ENCODE measurements at places on chromosomes 3 and 15.
A peak's percentile ranks its signal among the peaks of the same experiment; 100 is the strongest.

GRCh38 chr3:158249183-158249582, 139.3 kb downstream of the RSRC1 start:
- no peak for DNase-seq

GRCh38 chr3:135009014-135009413, 214.0 kb downstream of the EPHB1 start:
- DNase-seq: no peak

GRCh38 chr15:28995705-28996104, 109.9 kb downstream of the APBA2 start:
- DNase-seq: no peak

DNA sequence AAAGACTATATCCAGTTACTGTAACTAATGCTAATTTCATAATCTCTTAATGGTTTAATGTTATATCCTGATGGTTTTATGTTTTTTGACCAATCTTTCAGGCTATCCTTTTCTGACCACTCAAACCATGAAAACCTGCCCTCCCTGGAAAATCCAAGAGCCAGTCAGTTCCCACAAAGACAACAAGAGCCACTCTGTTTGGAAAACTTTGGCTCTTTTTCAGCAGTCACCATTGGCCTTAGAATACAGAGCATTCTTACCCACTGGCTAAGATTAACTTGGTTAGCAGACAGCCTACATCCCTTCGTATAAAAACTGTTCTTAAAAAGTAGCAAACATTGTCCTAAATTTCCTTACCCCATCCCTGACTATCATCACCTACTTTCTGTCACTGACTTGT, 32.9 kb downstream of the ALCAM start:
- DNase-seq: no peak

DNA sequence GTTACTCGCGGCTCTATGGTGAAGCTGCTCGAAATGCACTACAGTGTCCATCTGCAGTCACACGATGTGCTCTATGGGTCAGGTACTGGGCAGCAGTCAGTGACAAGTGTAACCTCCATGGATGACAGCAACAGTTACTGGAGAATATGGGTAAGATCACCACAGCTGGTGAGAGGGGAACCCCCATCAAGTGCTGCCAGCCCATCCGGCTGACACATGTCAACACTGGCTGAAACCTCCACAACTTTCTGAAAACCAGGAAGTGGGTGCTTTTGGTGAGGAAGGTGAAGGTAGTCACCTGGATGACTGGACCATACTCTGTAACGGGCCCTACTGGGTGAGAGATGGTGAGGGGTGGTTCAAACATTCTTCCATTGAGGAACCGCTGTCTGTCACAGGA, 87.4 kb upstream of the C15orf39 start:
- DNase-seq: no peak

- DNase-seq: no peak
Measured at GRCh38 chr15:33693166-33693800, 275.0 kb upstream of the CHRM5 start.

DNA sequence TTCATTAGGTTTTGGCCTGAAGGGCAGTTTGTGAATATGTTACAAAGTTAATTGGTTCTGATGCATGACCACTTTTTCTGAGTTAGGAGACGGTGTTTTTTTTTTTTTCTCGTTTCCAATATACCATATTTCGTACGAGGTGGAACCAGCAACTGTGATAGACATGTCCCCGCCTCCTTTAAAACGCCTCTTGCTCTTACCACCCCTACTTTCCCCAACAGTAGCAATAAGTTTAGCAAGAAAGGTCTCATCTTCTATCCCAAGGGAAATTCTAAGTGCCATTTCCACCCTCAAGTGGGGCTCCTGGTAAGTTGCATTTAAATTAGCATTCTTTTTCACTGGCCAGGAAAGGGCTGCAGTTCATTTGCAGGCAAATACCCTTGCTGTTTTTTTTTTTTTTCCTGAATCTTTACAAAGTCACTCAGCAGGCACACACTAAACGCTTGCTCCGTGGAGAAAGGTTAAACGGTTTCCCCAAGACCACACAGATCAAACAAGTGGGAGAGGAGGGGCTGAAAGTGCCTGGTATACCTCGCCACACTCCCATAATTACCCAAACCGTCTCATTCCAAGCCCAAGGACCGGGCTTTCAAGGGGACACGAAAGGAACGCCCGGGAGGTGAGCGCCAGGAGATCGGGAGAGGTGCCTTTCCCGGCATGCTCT, 39.5 kb upstream of the MGA start:
- peak; percentile 29 for DNase-seq

DNA sequence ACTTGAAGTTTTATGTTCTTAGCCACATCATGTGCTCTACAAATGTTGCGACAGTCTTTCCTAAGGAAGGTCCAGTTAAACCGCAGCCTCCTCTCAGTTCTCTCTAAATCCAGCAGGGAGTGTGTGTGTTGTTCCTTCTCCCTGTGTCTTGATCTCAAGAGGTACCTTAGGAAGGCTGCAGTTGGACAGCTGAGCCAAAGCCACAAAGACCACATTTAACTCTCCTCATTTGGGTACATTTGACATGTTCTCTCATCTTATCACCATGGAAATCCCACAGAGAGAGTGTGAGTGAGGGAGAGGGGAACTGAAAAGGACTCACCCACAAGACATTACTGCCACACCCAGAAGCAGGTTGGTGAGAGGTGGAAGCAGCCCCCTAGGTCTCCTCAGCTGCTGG, 79.5 kb downstream of the CD200R1L start:
- no peak for DNase-seq

DNA sequence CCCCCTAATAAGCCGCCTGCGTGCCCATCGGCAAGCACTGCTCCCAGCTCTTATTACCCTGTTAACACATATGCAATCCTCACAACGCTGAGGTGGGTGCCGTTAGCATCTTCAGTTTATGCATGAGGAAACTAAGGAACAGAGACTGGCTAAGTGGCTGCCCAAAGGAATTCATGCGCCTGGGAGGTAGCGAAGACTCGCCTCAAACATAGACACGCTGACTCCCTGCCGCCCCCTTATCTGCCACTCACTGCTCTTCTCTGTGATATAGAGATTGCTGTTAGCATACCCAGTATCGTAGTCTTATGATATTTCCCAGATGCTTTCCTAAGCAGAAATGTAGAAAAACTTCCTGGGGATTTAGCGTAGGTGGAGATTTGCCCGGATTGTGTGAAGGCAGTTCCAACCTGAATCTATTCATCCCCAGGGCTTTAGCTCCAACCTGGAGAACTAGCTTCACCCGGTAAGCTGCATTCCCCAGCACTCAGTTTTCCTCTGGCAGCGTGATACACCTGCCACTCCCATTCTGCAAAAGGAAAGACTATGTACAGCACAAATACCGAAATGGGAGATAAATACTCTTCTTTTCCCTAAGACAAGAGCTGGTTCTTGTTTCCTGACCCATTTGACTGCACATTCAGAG, 23.7 kb upstream of the CD47 start:
- no peak for DNase-seq

DNA sequence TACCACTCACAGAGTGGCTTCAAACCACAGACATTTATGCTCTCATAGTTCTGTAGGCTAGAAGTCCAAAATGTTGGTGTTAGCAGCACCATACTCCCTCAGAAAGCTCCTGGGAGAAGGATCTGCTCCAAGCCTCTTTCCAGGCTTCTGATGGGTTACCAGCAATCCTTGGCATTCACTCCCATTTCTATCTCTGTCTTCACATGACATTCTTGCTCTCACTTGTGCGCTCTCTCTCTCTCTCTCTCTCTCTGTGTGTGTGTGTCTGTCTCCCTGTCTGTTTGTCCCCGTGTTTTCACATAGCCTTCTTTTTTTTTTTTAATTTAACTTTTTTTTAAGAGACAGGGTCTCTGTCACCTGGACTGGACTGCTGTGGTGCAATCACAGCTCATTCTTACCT, 26.3 kb downstream of the CDAN1 start:
- DNase-seq: no peak

- no peak for DNase-seq
Measured at GRCh38 chr15:69060744-69061143, 46.2 kb downstream of the NOX5 start.

DNA sequence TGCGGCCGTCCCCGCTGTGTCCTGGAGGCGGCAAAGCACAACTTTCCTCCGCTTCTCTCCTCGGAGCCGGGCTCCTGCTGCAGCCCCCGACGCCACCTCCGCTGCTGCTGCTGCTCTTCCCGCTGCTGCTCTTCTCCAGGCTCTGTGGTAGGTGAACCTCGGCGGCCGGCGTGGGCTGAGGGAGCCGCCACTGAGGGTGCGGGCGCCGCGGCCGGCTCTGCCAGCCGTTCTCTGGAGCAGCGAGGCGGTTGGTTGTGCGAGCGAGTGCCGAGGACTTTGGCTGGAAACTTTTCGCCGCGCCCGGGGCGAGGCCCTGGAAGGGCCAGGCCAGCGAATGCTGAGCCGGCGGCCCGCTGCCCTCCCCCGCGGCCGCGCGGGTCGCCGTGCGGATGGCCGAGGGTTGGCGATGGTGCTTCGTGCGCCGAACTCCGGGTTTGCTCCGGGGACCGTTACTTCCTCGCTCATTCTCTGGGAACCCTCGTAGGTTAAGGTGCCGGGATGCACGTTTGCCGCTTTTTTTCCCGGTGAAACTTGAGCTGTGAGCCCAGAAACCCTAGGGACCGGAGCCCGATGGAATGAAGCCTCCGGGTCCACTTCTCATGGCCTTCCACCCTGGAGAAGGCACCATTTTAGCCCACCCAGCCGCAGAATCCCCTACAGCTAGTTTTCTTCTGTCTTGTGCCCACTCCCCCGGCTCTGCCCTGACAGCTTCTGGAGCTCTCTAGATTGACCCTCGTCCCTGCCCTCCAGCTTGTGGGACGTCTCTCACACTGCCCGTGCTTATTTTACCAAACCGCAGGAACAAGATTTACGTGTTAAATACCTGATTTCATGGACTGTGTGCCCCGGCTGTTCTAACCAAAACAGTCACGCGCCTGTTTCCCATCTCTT, 660 bp downstream of the NECTIN3 start:
- DNase-seq: peak; percentile 48

DNA sequence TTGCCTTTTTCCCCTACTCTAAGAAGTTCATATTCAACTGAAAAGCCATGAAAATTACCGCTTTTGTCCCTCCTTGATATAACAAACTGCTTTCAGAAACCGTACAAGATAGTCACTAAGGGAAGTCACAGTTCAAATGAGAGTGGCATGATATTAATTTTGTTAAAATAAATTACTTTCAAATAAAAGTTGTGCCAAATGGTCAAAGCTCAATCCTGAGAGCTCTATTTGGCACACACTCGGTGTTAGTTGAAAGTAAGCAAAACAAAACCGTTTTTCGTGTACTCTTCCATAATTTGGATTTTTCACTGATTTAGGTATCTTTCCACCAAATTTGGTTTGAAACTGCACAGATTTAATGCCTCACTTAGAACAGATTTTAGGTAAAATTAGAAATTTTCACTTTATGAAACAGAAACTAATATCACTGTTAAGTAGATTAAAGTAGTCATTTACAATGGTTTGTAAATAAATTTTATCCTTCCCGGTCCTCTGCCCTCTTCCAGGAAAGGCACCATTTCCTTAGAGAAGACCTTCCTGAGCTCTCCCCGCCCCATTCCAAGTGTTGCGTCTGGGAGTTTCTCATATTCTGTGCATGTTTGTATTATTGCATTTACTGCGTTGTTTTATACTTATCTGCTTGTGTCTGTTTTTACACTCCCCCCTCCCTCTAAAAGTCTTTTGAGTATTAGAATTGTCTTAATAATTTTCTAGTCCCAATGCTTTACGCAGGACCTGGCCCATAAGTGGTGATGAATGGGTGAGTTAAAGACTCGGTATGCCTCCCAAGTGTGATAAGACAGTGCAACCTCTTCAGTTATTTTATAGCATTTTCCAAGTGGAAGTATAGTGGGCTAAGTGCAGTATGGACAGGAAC, 853 bp downstream of the TCAIM start:
- no peak for DNase-seq

DNA sequence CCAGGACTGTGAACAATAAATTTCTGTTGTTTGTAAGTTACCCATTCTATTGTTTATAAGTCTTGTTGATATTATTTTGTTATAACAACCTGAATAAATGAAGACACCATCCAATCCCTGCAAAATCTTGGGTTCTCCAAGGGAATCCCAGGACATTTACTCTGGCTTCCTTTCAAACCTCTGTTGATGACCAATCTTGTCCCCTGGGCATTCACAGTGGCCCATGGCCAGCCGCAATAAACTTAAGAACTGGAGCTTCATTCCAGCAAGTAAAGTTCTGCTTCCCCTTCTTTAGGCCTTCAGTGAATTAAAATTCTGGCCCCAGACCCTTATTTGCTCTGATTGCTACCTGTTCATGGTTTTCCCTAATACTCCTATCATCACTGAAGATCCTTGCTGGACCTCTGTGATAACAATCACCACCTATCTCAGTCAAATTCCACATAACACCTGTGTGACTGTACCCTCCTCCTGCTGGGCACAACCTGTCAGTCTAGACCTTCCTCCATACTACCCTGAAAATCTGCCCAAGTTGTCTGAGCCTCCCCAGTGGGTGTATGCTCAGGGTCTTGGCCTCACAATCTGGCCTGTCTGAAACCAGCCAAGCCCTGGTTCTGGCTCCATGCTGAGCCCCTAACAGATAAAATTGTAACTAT, 153.1 kb downstream of the SEMA6D start:
- DNase-seq: no peak

DNA sequence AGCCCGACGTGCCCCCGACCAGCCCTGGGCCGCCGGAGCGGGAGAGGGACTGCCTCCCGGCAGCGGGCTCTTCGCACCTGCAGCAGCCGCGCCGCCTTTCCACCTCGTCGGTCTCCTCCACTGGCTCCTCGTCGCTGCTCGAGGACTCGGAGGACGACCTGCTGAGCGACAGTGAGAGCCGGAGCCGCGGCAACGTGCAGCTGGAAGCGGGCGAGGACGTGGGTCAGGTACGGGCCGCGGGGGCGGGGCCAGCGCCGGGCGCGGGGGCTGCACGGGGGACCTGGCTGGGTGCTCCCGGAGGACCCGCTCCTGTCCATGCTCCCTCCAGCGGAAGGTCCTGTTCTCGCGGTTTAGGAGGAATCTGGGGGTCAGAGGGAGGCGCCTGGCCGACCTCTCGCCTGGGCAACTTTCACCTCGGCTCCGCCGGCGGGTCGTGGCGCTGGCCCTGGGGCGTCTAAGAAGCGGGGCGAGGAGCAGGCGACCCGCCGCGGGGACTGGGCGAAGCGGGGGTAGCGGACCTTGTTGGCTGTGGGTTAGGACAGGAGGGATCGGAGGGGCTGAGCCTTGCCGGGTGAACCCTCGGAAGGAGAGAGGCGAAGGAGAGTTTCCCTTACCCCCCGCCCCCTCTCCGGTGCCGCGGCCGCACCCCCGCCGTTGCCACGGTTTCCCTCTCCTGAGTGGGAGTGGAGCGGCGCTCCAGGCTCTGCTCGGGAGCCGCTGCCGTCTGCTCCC, 682 bp downstream of the ITPKA start:
- DNase-seq: peak; percentile 13

DNA sequence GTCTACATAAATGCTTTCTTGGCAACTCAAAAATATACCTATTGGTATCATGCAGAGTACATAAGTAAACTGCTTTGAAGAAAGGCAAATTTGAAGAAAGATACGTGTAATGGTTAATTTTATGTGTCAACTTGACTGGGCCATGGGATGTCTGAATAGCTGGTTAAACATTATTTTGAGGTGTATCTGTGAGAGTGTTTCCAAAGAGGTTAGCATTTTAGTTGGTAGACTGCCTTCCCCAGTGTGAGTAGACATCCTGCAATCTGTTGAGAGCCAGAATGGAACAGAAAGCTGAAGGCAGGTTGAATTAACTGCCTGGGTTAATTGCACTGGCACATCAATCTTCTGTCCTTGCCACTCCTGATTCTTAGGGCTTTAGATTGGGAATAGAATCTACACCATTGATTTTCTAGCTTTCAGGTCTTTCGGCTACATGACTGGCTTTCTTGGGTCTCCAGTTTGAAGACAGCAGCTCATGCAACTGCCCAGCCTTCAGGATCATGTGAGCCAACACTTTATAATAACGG, 98.3 kb downstream of the CMSS1 start:
- DNase-seq: no peak

GRCh38 chr3:159627634-159628033, 361.0 kb upstream of the IL12A start:
- no peak for DNase-seq
